CD4-positive, alpha-beta T cell treated with Interferon gamma for 1 hour (primary cell): ENCODE measurements at places on chromosomes 12 and 14.

- DNase-seq: no peak
Measured at GRCh38 chr14:58978343-58978742, 210.1 kb upstream of the DAAM1 start.

GRCh38 chr14:54343272-54344121 is 53.3 kb upstream of the CDKN3 start:
- DNase-seq: no peak

DNA sequence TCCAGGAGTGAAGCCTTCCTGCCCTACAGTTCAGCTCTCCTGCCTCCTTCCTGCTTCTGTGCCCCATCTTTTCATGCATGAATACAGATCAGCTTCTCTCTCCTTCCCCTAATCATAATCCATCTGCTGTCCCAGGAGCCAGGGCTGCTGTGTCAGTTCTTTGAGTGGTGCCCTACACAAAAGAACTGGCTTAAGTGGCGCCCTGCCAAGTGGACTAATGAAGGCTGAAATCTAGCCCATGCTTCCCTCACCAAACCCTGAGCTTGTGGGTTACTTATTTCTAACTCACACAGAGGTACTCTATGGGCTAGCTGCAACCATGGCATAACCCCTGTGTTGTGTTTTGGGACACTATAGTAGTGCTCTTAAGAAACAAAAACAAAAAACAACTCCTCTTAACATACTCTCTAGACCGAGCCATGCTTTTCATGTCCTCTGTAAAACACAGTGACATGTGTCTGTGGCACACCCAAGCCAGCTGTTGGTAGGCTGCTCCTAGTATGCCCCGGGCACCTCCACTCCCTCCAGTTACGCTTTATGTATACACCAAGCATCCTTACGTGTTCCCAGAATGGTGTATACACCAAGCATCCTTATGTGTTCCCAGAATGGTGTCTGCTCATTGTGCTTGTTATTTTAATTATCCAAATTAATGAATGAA is 19.3 kb upstream of the ETV6 start:
- DNase-seq: no peak

- DNase-seq: no peak
Measured at GRCh38 chr12:3550839-3551238, 59.8 kb downstream of the PRMT8 start.
